ENCODE measurements at places on chromosomes 3 and 15.

DNA sequence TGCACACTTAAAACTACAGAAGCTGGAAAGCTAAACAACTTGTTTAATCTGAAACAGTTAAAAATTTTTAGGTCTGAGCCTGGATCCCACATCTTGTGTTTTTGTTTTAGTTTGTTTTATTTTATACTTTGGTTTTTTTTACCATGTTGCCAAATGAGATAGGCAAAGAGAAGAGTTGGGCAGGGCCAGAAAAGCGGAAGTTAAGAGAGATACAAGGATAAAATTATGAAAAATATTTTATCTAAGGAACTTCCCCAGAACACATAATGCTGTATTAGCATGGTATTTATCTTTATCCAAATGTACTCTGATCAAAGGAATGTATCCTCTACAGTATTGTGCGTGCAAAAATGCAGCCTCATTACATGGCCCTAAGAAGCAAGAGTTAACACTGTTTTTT is 50.7 kb downstream of the PROS1 start:
- no peak for DNase-seq

- DNase-seq, result no peak
Observed at GRCh38 chr15:69679623-69680228, 227.1 kb downstream of the RPLP1 start.

DNA sequence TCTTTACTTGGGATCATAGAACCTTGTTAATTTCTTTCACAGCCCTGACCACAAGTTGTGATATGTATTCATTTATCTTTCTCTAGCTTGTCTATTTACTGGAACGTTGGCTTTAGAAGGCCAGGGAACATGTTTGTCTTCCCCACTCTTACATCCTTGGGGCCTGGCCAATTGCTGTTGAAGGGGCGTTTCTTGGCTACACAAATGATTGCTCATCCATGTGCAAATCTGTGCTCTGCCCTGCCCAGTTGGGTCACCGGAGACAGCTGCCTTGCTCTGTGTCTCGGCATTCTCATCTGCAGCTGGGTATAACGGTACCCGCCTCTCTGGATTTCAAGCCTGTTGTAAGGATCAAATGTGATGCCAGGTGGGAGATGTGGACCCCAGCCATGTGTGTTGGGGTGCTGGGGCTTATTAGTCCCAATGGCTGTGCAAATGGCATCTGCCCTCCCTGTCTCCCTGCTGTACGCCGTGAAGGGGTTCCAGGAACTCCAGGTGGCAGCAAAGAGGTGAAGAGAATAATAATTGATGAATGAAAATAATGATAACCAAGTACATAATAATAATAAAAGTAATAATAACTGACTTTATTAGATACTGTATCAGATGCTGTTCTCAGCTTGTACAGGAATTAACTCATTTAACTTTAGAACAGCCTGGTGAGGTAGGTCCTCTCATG is 24.0 kb upstream of the TLE3 start:
- DNase-seq, result peak; percentile 66

DNA sequence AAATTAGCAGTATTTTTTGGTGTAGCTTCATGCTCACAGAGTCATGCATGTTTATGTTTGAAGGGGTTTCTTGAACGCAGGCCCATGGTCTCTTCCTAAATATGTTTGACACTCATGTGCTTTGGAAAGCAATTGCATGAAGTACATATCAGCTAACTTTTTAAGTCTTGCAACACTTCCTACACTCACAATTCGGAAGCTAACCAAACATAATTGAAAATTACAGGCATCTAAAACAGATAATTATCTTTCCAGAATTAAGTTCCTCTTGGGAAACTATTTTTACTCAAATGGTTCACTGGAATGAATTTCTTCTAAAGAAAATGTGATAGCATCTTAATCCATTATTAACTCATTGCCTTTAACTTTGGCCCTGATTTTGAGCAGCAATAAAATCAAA is 438.9 kb downstream of the RAP2B start:
- DNase-seq, result no peak

Data from left ventricle myocardium superior (tissue), 1 donor.